Posterior vena cava (tissue), 2 donors: ENCODE measurements at places on chromosomes 3 and 15. TPM values are rescaled to one million over a fixed set of nuclear protein-coding genes. Genes with fewer than 3 reads are reported as not detected.

GRCh38 chr3:15787941-15788340, 9.8 kb downstream of the ANKRD28 start:
- no peak for DNase-seq

DNA sequence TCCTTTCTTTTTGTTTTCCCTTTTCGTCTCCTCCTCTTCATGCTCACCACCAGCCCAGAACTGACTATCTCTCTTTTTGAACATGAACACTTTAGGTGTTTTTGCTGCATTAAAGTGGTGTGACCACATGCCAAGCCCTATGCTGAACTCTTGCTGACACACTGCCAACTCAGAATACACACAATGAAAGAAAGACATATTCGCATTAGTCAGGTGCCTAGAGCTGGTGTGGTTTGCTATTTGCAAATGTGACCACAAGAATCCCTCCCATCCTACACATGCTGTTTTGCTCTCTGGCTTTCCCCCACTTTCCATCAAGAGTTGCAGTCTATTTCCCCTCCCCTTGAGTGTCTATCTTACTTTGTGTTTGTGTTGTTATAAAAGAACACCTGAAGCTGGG, 967.8 kb upstream of the CFAP20DC start:
- DNase-seq, result no peak

DNA sequence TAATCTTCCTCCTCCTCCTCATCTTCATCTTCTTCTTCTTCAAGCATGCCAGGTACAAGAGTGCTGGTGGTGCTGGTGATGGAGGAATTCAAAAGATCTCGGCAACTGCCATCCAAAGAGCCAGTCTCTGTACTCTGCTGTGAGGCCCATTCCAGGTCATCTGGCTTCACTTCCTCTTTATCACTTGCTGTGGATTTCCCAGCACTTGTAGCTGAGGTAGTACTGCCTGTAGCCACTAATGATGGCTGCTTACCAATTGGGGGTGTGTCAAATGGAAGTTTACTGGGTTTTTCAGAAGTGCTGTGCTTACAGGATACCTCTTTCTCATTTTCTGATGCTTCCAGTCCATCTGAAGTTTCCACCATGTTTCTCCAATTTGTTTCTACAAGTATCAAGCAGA, 28.8 kb upstream of the SHC4 start:
- DNase-seq, result no peak

GRCh38 chr3:67011414-67012131, 13.5 kb downstream of the KBTBD8 start:
- no peak for DNase-seq

DNA sequence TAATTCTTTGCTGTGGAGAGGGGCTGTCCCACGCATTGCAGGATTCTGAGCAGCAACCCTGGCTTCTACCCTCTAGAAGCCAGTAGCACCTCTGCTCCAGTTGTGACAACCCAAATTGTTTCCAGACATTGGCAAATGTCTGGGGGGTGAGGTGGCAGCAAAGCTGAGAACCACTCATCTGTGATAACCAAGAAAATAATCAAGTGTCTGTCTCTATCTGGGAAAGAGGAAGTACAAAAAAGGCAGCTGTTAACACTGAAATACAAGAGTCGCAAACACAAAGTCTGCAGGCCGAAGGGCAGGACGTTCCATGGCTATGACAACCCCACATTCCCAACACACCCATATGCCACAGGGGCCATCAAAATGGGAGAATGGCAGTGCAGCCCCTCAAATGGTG, 42.2 kb upstream of the GNB5 start:
- no peak for DNase-seq

The GOLGA6L7 gene
- total RNA-seq, result not detected

DNA sequence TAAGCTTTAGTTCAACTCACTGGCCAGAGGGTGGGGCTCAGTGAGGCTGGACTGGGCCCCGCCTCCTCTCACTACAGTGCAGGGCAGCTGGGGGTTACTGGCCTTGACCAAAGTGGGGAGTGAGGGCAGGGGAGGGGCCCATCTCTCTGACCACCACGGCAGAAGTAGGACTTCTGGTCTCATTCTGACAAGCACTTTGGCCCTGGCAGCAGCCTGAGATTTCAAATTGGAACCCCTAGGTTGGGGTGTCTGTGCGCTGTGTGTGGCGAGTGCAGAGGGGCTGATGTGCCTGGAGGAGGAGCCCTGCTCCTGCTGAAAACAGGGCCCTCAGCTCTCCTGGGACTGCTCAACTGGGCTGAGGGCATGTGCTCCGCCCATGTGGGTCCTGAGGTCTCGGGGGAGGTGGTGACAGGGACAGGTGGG, 60.3 kb upstream of the RPL32 start:
- DNase-seq, result no peak

GRCh38 chr3:155745795-155746550, 1.1 kb upstream of the PLCH1 start:
- DNase-seq, result no peak

DNA sequence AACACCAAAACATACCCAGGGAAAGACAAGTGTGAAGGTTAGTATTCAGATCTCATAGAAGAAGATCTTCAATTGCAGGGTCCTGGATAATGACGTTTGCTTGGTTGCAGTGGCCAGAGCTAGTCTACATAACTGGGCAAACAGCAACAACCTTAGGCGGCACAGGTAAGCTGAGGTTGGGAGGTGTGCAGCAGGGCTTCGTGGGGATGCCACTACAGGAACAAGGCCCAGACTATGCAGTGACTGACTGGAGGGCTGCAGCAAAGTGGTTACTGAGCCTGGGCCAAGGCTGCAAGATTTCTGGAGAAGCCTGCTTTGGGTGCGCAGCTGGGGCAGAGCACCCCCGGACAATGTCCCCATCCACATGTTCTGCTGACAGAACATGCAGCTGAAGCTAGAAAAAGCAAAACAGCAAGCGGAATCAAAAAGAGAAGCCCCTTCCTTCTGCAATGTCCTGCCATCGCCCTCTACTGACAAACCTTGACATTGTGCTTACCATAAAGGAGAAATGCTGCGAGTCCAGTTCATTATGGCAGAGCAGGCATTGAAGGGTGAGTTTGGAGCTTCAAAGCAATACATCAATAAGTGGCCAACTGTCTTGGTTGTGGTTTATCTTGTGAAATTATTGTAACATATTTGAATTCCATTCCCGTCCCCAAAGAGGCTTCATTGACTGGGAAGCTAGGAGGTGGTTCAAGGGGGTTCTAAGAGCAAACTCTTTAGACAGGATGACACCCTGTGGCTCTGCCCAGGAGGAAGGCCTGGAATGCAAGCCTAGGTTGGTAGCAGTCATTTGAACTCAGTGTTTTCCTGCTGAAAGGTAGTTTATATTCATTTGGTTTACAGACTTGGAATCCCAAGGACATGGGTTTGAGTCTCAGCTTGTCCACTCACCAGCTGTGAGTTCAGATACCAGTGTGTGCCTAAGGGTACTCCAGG, 217.0 kb downstream of the PDCD6IP start:
- DNase-seq, result no peak

GRCh38 chr15:78320183-78320582, 20.0 kb upstream of the CRABP1 start:
- DNase-seq, result peak; percentile 36

The SYNPR gene
- not detected for total RNA-seq

- DNase-seq, result no peak
Measured at GRCh38 chr3:67648229-67648628, 6.2 kb downstream of the SUCLG2 start.

DNA sequence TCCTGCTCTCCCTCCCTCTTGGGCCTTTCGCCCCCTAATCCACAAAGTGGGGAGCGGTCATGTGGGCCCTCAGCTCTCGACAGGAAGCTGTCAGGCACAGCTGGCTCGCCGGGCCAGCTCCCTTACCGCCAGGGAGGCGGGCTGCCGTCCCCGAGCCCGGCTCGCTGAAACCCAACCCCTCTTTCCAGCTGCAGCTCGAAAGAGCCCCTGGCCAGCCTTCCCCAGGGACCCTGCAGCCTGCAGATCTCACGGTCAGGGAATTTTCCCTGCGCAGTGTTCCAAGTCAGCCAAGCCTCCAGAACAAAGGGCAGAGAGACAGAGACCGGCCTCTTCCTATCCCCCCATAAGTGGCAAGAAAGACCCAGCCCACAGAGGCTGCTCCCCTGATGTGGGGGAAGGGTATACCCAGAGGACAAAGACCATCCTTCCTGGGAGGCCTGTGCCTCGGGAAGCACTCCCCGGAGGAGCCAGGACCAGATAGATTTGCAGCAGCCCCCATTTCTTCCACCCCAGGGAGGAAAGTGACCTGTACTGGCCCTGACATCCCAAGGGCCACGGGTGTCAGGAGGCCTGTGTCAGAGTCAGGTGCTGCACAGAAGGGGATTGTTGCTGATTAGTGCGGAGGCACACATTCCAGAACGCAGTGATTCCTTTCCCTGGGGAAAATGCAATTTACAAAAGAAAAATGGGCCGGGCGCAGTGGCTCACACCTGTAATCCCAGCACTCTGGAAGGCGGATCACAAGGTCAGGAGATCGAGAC, 32.6 kb downstream of the MAGEF1 start:
- DNase-seq, result no peak

DNA sequence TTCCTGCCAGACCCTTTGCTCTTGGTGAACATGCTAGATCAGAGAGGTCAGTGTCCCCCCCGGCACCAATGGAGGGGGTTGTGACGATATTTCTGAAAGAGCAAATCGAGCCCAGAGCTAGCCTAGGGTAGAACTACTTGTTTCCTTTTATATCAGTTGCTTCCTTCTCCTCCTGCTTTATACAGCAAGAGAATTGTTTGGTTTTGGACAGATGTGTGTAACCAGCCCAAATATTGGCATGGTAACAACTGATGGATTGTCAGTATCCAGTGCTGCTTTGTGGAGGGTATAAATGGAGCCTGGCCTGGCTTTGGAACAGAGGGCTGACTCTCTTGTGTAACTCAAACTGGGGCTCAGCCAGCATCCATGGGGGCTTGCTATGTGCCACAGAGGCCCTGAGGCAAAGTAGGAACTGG, 27.2 kb downstream of the SNX1 start:
- DNase-seq, result no peak

The FGF12 gene
- 1.4 TPM for total RNA-seq

The MEX3B gene
- 2.7 TPM for total RNA-seq
